ENCODE measurements at places on chromosomes 16 and 17.
A peak's percentile ranks its signal among the peaks of the same experiment; 100 is the strongest.

GRCh38 chr17:35167046-35167445 lies 19.4 kb downstream of the UNC45B start:
- DNase-seq: no peak

- DNase-seq: peak; percentile 44
Measured at GRCh38 chr17:74923538-74924249, 379 bp upstream of the OTOP2 start.

DNA sequence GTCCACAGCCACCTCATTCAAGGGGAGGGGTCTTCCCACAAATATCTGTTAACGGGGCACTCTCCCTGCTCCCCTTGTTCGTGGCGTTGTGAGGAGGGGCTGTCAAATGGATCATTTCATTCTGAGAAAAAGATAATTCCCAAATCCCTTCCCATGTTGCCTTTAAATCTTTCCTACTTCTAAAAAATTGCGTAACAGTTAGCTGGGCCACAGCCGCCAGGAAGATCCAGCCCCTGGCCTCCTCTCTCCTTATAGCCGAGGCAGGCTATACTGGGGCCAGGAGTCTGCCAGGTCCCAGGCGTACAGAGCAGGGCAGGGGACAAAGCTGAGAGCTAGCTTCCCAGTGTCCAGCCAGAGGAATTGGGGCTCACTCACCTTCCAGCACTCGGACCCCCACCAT lies 430 bp downstream of the C16orf89 start:
- no peak for DNase-seq

GRCh38 chr17:57949649-57950048 lies 5.6 kb downstream of the CUEDC1 start:
- DNase-seq: no peak

DNA sequence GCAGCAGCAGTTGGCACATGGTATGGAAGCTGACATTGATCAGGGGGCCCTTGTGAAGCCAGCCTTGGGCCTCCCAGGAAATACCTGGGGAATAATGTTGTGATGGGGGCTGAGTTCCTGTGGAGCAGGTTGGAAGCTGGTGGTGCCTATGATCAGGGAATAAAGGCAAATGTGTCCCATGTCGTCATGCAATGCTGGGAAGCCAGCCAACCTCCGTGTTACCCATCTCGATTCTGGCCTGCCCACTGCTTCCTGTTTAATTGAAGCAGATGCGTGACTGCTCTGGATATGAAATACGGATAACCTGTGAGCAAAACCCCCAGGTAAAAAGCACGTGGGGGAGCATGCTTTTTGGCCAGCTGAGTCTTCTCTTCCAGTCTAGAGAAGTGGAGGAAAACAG lies 580.4 kb upstream of the HSBP1 start:
- no peak for DNase-seq

DNA sequence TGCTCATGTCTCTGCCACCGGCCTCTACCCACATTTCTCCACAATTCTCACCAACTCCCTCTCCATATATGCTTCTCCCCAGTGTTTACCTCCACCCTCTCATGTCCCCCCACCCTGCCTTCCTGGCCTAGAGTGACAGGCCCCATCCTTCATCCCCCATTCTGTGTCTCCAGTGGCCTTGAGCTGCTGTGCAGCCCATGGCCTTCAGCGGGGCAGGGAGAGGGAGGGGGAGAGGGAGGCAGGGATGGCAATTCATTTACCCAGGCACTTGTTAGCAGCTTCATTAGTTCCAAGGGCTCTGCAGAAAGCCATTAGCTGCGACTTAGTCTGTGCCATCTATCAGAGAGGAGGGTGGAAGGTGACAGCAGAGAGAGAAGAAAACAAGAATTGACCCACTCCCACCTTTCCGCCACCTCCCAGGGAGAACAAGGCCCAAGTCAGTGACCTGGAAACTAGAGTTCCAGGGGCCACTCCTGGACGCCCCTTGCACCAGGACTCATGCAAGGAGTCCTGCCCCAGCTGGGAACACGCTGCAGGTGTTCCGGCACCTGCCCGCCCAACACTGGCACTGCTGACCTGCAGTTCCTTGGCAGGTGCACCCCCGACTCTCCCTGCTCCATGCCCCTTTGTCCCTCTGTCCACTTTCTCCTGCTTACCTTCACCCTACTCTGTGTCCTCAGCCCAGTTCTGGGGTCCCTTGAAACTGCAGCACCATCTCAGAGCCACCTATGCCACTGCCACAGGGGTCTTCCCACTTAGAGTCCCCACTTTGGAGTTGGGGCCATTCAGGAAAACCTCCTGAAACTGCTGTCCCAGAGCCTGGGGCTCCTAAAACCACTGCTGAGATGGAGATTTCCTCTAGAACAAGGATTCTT lies 23.5 kb upstream of the PYY start:
- DNase-seq: no peak
